BJ (cell line): ENCODE measurements at places on chromosomes 16 and 17.

- no peak for DNase-seq
Observed at GRCh38 chr17:18070861-18071340, 16.8 kb upstream of the DRG2 start.

- no peak for DNase-seq
Observed at GRCh38 chr16:89923640-89924296, 626 bp downstream of the TUBB3 start.

DNA sequence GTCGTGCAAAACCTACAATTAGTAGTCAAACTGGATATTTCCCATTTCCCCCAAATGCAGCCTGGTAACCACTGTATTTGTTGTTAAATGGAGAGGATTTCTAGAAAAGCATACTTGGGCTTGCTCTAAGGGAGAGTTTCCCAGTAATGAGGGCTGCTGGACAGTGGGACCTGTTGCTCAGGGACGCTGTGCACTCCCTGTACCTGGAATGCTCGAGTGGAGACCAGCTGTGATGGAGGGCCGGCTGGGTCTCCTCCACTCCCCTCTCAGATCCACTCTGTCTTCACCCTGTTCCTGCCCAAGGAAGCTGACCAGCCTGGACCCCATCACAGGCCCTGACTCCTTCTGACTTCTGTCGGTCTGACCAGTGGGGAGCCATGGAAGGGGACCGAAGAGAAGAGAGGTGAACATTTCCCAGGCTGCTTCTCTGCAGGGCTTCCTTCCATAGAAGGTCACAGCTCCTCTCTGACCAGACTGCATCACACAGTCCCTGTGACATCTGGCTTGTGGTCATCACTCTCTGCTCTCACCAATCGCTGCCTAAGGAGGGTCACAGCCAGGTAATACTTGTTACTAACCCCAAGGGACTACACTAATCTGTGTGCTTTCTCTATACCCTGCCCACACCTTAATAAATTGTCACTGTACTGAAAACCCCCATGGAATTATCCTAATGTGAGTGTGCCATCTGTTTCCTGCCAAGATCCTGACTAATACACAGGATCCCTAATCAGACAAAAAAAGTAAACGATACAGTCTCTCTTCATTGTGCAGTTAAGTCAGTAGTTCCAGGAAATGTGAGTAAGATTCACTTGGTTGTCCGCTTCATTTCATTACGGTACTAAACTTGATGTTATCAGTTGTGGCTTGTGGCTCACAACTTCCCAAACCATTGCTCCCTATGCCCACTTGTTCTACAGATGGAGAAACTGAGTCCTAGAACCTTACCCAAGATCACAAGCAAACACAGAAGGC is 102.4 kb downstream of the CCT6B start:
- no peak for DNase-seq

DNA sequence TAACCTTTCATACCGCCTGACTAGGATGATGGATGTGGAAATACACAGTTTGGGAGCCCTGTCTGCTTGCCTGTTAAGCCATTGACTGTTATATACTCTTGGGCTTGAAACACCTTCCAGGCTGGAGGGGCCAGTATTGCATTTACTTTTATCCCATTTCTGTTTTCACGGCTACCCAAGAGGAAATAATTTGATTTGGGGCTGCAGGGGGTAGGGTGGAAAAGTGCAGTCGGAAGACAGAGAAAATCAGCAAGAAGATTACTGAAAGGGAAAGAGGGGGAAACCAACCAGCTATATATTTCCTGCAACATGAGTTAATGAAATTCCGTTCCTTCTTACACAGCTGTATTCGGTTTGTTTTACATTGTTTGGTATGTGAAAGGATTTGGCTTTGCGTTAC is 202.5 kb downstream of the CDH13 start:
- DNase-seq = no peak

- no peak for DNase-seq
Observed at GRCh38 chr16:67278773-67279295, 498 bp upstream of the PLEKHG4 start.

GRCh38 chr16:81612351-81613163 is 166.5 kb upstream of the PLCG2 start:
- DNase-seq = no peak

DNA sequence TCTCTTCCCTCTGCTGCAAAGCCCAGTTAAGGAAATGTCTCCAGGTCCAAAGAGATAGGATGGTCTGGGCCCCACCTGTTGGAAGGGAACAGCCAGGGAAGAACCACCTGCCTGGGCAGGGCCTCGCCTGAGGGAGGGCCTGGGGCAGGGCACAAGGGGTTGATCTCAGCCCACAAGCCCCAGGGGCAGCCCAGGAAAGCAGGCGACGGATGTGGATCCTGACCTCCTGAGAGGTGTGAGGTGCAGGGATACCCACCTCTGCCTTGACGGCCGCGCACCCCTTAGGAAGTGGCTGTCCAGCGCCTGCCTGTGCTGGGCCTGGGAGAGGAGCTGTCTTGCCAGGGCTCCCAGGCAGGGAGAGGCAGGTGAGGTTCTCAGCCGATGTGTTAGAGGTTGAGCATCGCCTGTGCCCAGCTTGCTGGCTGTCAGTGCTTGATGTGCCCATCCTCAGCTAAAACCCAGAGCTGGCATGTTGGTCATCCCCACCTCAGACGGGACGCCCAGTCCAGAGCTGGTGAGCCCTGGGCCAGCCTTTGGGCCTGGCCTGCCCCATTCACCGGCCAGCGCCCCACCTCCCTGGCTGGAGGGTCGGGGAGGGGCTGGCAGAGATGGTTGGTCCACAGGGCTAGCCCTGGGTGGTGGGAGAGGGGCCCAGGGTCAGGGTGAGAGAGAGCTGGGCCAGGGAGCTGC is 434 bp downstream of the CEMP1 start:
- no peak for DNase-seq

DNA sequence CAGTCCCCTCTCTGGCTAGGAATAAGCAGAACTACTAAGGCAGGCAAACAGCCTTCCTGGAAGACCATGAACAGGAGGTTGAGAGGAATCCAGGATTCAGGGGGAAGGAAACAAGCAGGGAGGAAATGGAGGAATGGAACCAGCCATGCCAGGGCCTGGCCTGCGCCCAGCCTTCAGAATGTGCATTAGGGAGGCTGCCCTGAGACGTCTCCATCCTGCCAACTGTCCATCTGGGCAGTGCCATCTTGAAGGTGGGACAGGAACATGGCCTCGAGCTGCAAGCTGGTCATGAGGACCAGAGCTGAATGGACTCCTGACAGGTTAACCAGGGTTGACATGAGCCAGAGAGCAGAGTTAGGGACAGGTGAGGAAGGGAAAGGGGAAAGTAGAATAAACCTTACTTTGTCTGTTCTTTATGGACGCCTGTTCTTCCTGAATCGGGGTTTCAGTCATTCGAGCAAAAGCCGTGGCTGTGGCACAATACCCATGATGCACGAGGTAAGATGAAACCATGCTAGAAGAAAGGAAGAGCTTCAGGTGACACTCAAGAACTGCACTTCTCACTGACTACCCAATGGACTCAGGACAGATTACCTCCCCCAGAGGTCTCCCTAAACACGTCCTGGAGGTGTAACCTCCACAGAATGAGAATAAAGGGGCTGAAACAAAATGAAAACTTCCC is 12.1 kb upstream of the GFOD2 start:
- DNase-seq = no peak

- DNase-seq = no peak
Observed at GRCh38 chr16:88497561-88498462, 44.7 kb downstream of the ZFPM1 start.
